ENCODE measurements at places on chromosomes 6 and 20.
A peak's percentile ranks its signal among the peaks of the same experiment; 100 is the strongest.

DNA sequence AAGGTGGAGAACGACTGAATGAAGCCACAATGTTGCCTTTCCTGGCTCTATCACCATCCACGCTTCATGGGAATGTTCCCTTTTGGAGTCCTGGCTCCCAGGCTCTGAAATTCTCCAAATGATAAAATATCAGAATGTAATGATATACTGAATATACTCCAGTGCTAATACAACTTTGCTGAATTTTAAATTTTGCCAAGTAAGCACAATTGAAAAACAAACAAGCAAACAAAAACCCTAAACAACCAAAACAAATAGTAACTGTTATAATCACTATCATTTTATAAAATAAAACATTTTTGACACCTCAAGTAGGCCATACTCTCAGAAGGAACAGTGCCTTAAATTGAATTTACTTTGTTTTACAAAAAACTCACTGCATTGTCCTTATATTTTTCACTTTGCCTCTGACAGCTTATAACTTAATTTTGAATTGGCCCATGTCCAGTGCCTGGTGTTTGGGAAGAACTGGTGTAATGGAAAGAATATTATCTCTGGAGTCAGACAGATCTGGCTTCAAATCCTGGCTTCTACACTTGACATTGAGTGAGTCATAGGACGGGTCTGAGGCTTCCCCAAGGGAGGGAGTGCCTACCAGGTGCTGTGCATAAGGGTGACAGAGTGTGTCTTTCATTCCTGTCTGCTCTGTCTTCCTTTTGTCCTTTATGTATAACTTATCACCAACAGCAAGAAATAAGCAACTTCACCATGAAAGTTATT lies 698.3 kb downstream of the EPM2A start:
- no peak for DNase-seq

- no peak for DNase-seq
These were observed 10.9 kb downstream of the SPATS1 start for GRCh38 chr6:44353336-44353735.

- peak; percentile 14 for DNase-seq
These were observed 24.7 kb upstream of the HDAC2 start for GRCh38 chr6:113995634-113996033.

DNA sequence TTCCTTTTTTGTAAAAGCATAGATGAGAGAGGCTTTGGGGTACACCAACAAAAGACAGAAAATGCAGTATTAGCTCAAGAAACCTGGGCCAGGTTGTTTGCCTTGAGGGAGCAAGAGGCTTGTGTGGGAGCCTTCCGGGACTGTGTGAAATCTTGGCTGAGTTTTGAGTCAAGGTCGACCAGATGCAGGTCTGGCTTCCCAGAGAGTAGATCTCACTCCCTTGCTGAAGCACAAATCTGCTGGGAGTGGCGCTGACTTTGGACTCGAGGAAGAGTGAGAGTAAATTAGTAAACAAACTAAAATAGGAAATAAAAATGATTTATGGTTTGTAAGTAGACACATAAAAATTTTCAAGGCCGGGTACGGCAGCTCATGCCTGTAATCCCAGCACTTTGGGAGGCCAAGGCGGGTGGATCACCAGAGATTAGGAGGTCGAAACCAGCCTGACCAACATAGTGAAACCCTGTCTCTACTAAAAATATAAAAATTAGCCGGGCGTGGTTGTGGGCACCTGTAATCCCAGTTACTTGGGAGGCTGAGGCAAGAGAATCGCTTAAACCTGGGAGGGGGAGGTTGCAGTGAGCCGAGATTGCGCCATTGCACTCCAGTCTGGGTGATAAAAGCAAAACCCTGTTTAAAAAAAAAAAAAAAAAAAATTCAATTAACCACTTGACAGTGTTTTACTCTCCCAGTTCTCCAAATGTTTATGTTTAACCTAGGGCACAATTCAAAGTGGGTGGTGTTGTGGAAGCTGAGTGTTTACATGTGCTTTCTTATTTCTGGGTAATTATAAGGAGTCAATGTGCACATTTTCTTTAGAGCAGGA lies 27.7 kb upstream of the EDN1 start:
- DNase-seq: no peak

- no peak for DNase-seq
These were observed 19.8 kb downstream of the MTFR2 start for GRCh38 chr6:136230219-136230853.

Measured in nephron progenitor cell (in vitro differentiated cells).